ENCODE measurements at places on chromosomes 5 and 9.

GRCh38 chr5:14674983-14675854, 10.7 kb downstream of the OTULIN start:
- DNase-seq = no peak

- no peak for DNase-seq
These were observed 79.4 kb downstream of the ZNF366 start for GRCh38 chr5:72427488-72428437.

DNA sequence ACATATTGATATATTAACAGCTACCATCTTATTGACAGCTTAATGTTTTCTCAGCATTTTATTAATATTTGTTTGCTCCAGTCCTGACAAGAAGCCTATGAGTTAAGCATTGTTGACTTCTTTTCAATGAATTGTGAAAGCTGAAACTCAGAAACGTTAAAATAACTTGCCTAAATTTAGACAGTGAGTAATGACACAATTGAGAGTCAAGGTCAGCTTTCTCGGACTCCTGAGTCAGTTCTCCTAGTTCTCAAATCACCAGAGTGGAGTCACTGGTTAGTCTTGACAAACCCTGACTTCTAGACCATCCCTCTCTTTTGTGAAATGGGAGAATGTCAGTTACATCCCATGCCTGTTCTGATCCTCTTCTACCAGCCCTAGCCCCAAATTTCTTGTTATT, 222.7 kb upstream of the ACO1 start:
- no peak for DNase-seq

- no peak for DNase-seq
These were observed 286.9 kb upstream of the ATP10B start for GRCh38 chr5:161138751-161139455.

- DNase-seq = no peak
These were observed 5.5 kb upstream of the SUSD3 start for GRCh38 chr9:93052791-93053540.

- DNase-seq = no peak
These were observed 41.3 kb downstream of the EFCAB9 start for GRCh38 chr5:172235132-172235780.

DNA sequence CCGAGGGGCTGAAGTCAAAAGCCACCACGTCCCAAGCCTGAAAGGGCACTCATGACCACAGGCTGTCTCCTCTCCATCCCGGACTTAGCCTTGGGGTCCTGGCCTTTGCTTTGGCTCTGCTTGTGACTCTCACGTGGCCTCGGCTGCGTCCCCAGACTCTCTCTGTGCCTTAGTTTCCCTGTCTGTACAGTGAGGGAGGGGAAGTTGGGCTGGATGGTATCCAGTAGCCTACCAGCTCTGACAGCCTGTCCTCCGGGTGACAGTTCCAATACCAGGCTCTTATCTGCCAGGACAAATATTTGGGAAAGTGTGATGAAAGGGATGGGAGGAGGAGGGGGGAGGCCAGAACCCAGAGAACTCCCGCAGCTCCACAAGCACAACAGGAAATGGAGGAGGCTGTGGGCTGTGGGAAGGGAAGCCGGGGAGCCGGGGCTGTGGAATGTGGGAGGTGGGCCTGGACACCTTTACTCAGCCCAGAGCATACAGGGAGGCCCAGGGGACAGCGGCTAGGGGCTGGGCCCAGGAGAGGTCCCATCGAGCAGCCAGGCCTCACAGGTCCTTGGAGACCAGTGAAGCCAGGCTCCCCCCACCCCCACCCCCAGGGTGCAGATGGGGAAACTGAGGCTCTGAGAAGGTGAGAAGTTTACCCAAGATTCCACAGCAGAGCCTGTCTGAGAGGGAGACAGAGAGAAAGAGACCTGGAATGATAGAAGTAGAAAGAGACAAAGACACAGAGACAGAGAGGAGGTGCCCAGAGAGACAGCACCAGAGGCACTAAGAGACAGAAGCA, 18.3 kb downstream of the PDGFRB start:
- DNase-seq = no peak

DNA sequence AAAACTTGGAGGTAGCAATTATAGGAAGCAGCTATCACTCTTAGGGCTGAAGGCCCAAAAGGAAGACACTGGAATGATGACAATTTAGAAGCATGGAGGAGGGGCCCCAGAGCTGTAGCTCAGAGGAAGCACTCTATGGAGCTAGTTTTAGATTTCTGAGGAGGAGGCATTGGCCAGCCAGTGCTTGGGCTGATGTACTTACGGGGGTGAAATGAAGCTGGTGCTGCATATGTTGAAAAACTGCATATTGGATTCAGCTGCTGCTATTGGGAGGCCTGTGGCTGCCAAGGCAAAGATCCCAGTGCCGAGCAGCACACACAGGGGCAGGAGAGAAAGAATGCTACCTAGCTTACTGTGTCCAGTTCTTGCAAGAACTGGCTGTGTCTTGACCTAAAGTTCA, 53.9 kb upstream of the HMHB1 start:
- no peak for DNase-seq

DNA sequence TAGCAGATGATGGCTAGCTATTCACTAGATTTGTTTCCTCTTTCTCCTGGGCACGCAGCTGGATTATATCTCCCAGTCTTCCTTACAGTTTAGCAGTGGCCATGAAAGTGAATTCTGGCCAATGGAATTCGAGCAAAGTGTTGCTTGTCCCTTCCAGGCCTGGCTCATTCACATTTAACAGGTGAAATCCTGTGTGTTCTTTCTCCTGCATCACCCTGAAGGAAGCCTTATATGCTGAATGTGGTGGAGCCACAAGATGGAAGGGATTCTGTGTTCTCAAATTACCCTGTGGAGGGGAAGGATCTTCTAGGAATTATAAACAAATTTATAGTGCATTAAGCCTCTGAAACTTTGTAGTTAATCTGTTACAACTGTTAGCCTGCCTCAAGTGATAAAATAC, 8.2 kb upstream of the ELOVL7 start:
- DNase-seq = no peak

DNA sequence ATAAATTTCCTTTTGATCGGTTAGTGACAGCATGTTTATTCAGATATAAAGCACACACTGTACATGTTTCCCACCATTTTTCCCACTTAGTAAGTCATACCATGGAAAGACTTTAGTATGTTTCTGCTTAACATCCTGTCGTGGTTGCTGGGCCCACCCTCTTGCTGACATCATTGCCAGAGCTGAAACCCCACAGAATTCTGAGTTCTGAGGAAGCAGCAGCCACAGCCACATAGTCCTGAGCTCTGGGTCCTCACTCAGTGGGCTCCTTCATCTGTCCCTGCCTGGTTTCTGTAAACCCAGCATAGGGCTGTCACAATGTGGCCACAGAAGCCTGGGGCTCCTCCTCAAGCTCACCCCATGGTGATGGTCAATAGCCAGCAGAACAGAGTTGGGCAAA, 441.5 kb downstream of the ENC1 start:
- no peak for DNase-seq

DNA sequence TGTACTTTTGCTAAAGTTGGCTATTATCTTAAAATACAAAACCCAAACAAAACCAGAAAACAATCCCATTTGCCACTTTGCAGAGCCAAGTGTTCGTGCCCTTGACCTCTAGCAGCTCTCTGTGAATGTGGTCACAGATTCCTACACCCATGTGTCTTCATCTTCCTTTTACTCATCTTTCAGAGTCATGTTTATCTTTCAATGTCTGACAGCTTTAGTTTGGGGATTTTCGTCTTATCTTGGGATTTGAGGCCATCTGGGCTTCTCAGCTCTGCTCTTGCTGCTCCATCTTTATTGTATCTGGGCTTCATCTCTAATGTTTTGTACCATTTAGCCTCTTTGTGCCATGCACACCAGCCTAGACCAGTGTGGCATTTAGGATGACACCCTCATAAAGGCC, 81.0 kb downstream of the DAPK1 start:
- DNase-seq = no peak

- no peak for DNase-seq
These were observed 2.6 kb downstream of the ANXA1 start for GRCh38 chr9:73154271-73154670.

DNA sequence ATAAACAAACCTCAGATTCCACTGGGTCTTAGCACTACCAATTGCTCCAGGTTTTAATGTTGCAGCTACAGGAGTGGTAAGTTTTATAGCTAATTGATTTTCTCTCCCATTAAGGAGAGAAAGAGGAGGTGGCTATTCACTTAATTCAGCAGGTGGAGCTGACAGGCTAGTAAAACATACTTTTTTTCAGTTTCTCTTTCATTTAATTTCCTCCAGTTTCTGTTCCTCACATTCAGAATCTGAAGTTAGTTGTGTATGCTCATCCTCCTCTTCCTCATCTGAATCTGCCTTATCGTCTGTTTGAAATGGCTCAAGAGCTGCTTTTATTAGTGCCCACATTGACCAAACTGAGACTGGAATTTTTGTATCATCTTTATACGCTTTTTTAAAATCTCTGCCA, 98.0 kb downstream of the PLPPR1 start:
- no peak for DNase-seq

DNA sequence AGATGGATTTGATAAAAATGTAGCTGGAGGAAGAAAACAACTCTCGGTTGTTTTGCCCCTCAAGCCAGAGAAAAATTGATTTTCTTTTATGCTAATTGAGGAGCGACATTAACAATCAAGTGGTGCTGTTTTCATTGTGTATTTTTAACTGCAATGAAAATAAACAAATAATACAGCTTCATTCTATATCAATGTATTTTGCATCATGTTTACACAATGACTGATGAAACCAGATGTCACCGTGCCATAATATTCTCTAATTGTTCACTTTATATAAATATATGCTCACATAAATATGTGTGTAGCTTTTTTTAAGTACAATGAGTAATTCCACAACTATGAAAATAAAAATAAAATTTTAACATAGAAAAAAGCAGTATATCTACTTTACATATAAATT, 139.0 kb upstream of the PRDM9 start:
- DNase-seq = no peak

DNA sequence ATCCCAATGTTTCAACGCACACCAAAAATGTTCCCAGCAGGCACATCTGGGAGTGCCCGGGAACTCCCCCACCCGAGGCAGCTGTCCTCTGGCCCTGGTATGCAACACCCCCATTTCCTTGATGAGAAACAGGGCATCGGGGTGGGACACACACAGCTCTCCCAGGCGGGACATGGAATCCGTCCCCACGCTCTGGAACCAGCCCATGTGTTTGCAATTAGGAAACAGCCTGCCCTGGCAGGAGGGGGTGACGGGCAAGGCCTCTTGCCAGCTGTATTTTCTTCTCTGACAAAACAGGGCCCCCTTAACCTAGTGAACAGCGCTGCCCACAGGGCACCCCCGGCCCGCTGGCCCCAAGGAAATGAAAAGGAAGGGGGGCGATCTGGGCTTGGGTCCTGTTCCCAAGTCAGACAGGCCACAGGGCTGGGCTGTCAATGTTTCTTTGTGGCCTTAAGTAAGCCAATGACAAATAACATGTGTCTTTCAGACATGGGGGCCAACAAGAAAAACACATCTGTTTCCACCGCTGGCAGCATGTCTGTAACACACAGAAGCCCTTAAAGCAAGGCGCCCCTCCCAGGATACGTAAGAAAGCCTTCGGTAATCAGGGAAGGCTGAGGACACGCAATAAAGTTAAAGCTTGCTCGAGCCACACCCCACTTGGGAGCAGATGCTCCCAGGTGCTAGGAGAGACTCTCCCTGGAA, 125.3 kb downstream of the ROR2 start:
- DNase-seq = no peak

GRCh38 chr5:69136293-69136692, 30.7 kb upstream of the CCNB1 start:
- DNase-seq = no peak

- no peak for DNase-seq
These were observed 43.9 kb downstream of the USP20 start for GRCh38 chr9:129879103-129879699.

DNA sequence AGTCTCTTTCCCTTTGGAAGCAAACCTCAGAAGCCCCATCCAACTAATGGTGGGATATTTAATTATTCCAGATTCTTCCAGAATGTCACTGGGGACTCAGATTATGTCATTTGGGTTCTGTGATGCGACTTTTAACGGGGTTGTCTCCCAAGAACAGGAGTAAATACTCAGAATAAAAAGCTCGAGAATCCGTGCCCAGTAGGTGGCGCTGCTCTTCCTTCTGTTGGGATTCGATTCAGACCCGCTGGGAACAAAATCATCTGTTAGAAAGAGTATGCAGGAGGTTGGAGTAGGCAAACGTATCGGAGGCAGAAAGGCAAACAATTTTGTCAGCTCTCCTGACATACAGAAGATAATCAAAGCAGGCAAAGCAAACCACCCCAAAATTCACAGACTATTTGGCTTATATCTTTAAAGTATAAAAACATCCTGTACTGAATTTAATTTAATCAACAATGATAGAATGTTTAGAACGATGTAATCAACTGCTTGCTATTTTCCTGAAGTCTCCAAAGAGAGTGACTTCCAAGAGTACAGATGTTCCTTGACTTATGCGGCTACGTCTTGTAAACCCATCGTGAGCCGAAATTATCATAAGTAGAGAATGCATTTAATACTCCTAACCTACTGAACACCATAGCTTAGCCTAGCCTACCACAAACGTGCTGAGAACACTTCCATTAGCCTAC, 169.8 kb upstream of the RAI14 start:
- DNase-seq = peak; percentile 70

- DNase-seq = no peak
These were observed 42.8 kb downstream of the CERT1 start for GRCh38 chr5:75468593-75468992.

DNA sequence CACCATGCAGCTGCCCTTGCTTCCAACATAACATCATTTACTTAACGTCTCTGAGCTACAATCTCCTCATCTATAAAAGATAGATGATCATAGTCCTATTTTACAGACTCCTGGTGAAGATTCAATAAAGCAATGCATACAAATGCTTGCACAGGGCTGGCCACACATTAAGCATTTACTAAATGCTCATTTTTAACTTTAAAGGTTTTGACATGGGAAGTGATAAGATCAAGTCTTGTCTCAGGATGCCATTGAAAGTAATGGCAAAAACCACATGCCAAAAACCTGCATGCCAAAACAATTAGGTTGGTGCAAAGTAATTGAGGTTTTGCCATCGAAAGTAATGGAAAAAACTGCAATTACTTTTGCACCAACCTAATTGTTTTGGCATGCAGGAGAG, 181.2 kb upstream of the ADRA1B start:
- no peak for DNase-seq

DNA sequence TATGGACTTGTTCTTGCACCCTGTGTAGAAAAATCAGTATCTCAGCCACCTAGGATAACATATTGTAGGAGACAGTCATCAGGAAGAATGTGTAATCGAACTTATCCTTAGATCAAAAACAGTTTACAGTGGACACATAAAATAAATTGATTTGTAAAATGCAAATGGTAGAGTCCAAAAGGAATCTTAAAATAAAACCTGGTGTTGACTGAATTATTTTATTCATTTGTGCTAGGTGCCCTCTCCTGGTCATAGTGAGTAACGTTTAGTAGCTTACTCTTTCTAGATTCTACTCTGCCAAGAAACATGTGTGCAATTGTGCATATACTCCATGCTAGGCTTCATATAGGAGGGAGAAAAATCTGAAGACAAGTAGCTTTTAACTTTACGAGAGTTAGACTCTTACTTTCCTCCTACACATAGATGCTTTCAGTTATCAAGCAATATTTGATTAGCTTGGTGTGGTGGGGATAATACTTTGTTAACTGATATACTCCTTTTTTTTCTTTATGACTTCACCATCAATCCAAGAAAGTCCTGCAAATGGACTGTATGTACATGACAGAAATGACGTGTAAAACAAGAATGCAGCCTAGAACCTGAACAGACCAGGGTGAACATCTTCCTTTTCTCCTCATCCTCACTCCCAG, 23.7 kb upstream of the LOX start:
- DNase-seq = no peak

All from non-pigmented ciliary epithelial cell (primary cell).